ENCODE measurements at places on chromosomes 12 and 14. TPM values are rescaled to one million over a fixed set of nuclear protein-coding genes. Genes with fewer than 3 reads are reported as not detected.
A peak's percentile ranks its signal among the peaks of the same experiment; 100 is the strongest.

Gene NTF3
- total RNA-seq = not detected

Gene MANSC4
- 4.1 TPM for total RNA-seq

Gene GLT8D2
- 1.6 TPM for total RNA-seq

GRCh38 chr14:50070230-50070629, 46.1 kb downstream of the VCPKMT start:
- no peak for DNase-seq

DNA sequence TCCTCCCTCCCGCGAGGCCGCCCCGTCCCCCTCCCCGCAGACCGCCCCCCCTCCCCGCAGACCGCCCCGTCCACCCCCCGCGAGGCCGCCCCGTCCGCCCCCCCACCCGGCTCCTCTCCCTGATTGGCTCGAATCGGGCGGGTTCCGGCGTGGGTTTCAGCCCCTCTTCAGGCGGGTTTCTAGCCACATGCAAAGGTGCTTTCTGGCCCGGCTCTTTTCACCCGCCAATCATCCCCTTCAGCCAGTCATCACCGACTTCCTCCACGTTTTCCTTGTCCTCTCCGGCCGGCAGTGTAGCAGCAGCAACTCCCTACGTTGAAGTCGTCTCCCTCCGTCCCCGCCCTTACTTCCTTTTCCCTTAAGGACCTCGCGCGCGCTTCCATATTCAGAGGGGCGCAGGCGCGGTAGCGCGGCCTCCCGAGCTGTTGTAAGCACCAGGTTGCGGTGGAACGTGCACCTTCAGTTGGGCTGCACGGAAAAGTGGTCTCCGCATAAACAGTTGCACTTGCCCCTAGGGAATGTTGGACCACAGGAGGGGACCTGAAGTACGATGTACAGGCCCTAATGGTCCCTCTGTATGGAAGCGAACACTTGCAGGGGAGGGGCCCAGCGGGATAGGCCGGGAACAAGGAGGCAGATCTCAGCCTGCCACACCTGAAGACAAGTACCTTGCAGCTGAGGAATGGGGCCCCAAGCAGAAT, 44.6 kb upstream of the ESR2 start:
- DNase-seq = peak; percentile 98

- DNase-seq = peak; percentile 22
Measured at GRCh38 chr14:61229475-61229888, 51.7 kb downstream of the TMEM30B start.

GRCh38 chr14:94110552-94111181, at the start of gene IFI27:
Gene IFI27, plus strand, starts transcription at chr14:94110736.
- DNase-seq = peak; percentile 24

GRCh38 chr12:12999271-12999958, 650 bp downstream of the HEBP1 start:
- DNase-seq = peak; percentile 3

- DNase-seq = no peak
Measured at GRCh38 chr14:32865827-32866376, 72.8 kb upstream of the NPAS3 start.

DNA sequence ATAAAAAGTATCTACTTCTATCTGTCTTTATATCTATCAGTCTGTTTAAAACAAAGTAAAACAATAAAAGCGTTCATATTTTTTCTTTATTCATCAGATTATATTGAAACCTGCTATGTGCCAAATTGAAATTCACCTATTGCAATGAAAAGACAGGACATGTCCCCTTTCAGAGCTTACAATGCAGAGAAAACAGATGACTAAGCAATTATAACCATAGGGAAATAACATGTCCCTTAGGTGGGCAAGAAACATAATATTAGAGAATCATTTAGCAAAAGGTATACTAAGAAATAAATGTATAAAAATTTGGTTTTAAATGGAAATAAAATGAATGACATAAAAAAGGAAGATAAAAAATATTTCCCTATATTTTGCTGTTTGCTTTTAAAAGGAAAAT, 1421.3 kb downstream of the FSCB start:
- DNase-seq = no peak

GRCh38 chr14:64777461-64777860, 73.2 kb downstream of the PLEKHG3 start:
- no peak for DNase-seq

- DNase-seq = no peak
Measured at GRCh38 chr12:125029761-125030358, 35.4 kb upstream of the AACS start.

DNA sequence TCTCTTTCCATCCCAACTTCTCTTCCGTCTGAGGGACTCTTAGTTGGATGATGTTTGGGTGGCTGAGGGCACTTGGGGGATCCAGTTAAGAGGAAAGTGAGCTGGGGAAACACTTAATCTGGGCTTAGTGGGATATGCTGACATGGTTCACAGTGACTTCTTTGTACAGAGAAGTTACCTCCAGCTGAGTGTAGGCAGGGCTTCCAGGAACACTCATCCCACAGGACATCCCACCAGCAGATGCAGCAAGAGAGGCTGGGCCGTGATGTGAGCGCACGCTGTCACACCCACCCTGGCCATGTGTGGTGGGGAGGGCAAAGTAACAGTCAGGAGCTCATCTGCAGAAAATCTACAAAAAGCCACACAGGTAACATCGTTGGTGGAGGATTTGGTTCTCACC, 832 bp upstream of the CACNA2D4 start:
- no peak for DNase-seq
